ENCODE measurements at places on chromosomes 1 and 21. TPM values are rescaled to one million over a fixed set of nuclear protein-coding genes. Genes with fewer than 3 reads are reported as not detected.

DNA sequence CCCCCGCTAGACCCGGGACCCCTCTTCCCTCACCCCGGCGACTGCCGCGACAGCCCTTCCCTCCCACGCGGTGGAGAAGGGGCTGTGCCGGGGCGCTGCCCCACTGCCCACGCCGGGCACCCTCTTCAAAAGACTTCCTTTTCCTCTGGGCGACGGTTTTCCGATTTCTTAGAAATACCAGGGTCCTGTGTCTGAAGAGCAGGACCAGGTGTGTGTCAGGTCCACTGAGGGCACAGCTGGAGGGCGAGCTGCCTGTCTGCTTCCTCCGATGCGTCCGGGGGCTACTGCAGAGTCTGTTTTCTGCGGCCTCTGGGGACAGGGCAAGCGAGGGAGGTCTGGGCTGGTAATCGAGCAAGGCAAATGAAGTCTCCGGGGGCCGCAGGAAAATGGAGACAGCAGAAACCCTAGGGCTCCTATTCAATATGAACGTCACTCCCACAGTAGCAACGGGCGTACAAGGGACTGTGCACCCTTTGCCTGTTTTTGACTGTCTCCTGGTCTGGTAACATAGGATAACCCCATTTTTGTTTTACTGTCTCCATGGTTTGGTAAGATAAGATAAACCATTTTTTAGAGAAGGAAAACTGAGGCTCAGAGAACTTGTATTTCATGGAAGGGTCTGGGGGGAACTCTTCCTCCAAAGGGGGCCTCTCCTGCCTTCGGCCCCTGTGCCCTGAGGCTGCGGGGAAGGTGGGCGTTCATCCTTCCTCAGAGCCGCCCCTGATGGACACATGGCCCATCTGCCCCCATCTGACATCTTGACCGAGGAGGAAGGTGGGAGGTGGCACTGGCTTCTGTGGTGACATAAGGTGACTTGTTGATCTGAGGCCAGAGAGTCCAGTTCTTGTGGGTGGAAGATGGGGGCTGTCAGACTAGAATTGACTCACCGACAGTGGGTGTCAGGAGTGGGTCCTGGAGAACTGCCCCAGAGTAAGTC lies 970 bp downstream of the TNFRSF1B start:
- no peaks in the 10 kb centered on the region for H3K36me3 ChIP-seq
- H3K27ac ChIP-seq, result no peak overlapping the region
- DNase-seq, result no peak
- H3K27me3 ChIP-seq, result peaks cover 9% of the 10 kb centered on the region

DNA sequence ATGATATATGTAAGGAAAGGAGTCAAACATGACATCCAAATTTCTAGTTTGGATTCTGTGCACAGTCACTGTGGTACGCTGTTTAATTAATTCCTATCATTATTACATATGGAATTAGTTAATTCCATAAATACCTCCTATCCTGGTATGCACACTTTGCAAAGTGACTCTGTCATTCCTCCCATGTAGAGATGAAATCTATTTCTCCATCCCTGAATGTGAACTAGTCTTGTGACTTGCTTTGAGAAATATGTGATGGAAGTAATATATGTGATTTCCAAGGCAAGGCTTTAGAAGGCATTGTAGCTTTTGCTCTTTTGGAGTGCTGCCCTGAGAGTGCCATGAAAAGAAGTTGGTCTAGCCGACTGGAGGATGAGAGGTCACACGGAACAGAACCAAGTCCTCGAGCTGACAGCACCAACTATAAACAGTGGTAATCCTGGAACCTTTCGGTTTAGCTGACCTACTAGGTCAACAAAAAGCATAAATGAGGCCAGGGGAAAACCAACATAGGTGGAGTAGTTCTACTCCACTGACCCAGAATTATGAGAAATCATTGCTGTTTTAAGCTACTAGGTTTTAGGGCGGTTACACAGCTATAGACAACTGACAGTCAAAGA lies 1.5 kb downstream of the SELENOF start:
- H3K4me3 ChIP-seq, result no peak overlapping the region
- H3K27ac ChIP-seq, result no peak overlapping the region
- DNase-seq, result no peak
- peaks cover 36% of the 10 kb centered on the region for H3K4me1 ChIP-seq
- no peaks in the 10 kb centered on the region for H3K27me3 ChIP-seq
- H3K36me3 ChIP-seq, result peaks cover 34% of the 10 kb centered on the region

GRCh38 chr1:248361121-248361715 lies at the start of gene OR2T4:
Gene OR2T4 (plus strand): TSS chr1:248361665. CDS start chr1:248361665, 0 bp downstream.
- no peaks in the 10 kb centered on the region for H3K36me3 ChIP-seq
- no peak within 1 kb of the TSS for H3K4me3 ChIP-seq
- DNase-seq, result no peak
- peak within 1 kb of the TSS; percentile 57 for H3K27ac ChIP-seq
- H3K27me3 ChIP-seq, result no peaks in the 10 kb centered on the region

DNA sequence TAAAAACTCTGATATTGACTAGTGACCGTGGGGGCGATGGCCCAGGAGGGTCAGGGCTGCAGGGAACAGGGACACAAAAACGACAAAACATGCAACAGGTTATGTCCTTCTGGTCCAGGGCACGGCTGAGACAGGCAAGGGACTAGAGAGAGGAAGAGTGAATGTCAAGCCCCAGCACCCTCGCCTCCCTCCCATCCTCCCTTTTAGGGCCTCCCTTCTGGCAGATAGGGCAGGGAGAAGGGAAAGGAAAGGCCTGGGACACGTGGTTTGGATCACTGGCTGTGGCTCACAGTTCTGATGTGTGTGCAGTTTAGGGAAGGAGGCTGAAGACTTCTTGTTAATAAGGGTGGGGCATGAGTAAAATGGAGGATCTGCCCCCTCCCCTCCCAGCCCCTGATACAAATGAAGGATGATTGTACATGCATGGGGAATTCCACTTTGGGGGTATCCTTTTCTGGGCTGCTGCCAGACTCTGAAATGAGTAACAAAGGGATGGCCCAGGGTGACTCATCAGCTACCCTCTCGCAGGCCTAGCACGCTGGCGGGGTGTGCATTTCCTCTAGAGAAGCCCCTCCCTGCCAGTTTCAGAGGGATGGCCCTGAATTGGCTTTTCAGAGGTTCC lies 14.2 kb downstream of the CAPN2 start:
- H3K4me1 ChIP-seq, result peaks cover 66% of the 10 kb centered on the region
- H3K36me3 ChIP-seq, result peaks cover 88% of the 10 kb centered on the region
- H3K27ac ChIP-seq, result peak overlapping the region; percentile 90
- H3K4me3 ChIP-seq, result peak overlapping the region; percentile 32

- no peaks in the 10 kb centered on the region for H3K27me3 ChIP-seq
- no peak overlapping the region for H3K27ac ChIP-seq
- peak; percentile 55 for DNase-seq
- no peaks in the 10 kb centered on the region for H3K4me1 ChIP-seq
- H3K4me3 ChIP-seq, result no peak overlapping the region
These were observed 89.8 kb downstream of the TMEM200B start for GRCh38 chr1:29033829-29034466.

DNA sequence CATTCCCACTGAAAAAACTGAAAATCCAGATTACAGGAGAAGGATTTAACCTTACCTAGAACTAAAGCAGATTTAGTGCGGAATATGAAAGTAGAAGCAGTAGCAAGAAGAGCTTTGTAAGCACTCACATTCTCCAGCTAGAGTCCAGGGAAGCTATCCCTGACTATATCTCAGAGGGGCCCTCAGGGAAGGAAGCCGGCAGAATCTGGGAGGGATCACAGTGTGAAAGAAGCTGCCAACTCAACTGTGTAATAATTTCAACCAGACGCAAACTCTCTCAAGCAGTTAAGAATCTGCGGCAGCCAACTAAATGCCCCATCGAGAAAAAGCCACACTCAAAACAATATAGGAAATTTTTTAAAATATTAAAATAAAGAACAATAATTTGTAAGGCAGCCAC lies 163.8 kb downstream of the EIF4G3 start:
- H3K27ac ChIP-seq, result no peak overlapping the region
- peaks cover 24% of the 10 kb centered on the region for H3K36me3 ChIP-seq
- DNase-seq, result no peak
- no peak overlapping the region for H3K4me3 ChIP-seq
- no peaks in the 10 kb centered on the region for H3K27me3 ChIP-seq

- H3K4me1 ChIP-seq, result no peaks in the 10 kb centered on the region
- peaks cover 9% of the 10 kb centered on the region for H3K27me3 ChIP-seq
- H3K36me3 ChIP-seq, result peaks cover 7% of the 10 kb centered on the region
- peak; percentile 66 for DNase-seq
- H3K27ac ChIP-seq, result no peak overlapping the region
These were observed 120.3 kb downstream of the PPIAL4G start for GRCh38 chr1:148362626-148363438.

DNA sequence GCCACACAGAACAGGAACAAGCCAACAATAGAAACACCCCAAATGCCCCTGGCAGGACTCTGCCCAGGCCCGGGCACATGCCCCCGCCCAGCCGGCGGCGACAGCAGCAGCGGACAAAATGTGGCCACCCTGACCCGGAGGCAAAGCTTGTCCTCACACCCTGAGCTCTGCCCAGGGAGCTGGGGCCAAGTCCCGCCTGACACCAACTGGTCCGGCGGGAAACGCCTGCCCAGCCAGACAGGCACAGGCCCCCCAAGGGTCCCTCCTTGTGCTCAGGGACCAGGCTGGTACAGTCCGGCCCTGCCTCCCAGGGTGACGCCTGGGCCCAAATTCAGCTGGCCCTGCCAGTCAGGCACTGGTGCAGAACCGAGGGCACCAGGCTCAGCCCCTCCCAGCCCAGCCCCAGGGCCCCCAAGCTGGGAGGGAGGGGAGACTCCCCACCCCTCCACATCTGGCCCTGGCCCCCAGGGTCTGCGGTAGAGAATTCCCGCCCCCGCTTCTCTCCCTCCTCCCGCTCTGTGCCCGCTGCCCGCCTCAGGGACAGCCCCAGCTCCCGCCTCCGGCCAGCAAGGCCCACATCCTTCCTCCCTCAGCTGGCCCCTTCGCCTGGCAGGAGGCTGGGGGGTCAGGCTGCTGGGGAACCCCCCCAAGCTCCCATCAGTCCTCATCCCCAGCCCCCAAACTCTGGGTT lies 2.0 kb downstream of the AHDC1 start:
- peak; percentile 22 for DNase-seq
- H3K4me1 ChIP-seq, result peaks cover 35% of the 10 kb centered on the region
- H3K27me3 ChIP-seq, result no peaks in the 10 kb centered on the region

DNA sequence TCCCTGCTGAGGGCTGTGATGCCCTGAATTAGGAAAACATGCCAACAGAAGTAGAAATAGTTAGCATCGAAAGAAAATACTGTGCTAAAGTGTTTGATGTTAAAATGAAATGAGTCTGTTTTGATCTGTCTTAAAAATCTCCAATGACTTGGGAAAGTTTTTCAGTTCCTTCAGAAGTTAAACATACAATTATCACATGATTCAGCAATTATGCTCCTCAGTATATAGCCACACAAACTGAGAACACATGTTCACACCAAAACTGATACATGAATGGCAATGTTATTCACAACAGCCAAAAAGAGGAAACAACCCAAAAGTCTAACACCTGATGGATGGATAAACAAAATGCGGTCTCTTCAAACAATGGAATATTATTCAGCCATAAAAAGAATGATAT lies 130.6 kb downstream of the PTPN14 start:
- peak overlapping the region; percentile 80 for H3K27ac ChIP-seq
- peaks cover 80% of the 10 kb centered on the region for H3K4me1 ChIP-seq
- no peak for DNase-seq
- peaks cover 30% of the 10 kb centered on the region for H3K36me3 ChIP-seq
- H3K27me3 ChIP-seq, result no peaks in the 10 kb centered on the region

GRCh38 chr1:25090707-25091422 lies 141.4 kb downstream of the SYF2 start:
- H3K27me3 ChIP-seq, result peaks cover 6% of the 10 kb centered on the region
- H3K4me1 ChIP-seq, result no peaks in the 10 kb centered on the region
- no peaks in the 10 kb centered on the region for H3K36me3 ChIP-seq
- H3K4me3 ChIP-seq, result no peak overlapping the region
- no peak overlapping the region for H3K27ac ChIP-seq
- no peak for DNase-seq

DNA sequence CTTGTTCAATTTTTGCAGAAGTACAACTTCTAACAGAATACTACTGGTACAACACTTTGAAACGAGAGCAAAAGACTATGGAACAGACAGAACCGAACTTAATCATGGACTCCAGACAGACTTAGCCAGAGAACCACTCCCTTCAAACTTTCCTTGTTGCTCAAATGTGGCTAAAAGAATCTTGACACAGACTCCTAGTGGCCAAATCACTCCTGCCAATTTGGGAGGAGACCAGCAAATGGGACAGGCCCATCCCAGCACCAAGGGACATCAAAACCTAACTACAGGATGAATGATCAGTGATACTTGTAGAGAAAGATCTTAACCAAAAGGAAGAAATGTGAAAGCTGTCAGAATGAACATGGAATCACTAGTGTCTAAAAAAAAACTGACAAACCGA lies 154.0 kb downstream of the MATN1 start:
- no peaks in the 10 kb centered on the region for H3K27me3 ChIP-seq
- H3K4me3 ChIP-seq, result no peak overlapping the region
- no peaks in the 10 kb centered on the region for H3K36me3 ChIP-seq
- DNase-seq, result no peak
- peaks cover 4% of the 10 kb centered on the region for H3K4me1 ChIP-seq

RIMS3 gene
- 0.29 TPM for total RNA-seq

YBEY gene
- 26.7 TPM for total RNA-seq
